ENCODE measurements at places on chromosomes 4 and X.

DNA sequence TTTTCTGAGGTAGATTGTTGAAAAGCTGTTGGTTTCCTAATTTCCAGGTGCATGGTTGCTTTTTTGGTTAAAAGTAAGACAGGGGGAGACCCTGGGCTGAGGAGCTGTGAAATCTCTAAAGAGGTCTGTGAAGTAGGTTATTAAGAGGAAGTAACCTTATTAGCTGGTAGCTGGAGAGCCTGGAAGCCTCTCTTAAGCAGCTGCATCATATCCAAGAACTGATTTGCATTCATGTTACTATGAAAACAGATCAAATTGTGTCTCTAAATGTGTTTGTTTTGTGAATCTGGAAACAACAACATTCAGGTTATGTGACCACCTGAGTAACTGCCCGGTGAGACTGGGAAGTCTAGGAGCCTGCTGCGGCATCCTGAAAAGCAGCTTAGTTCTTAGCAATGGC is 54.1 kb downstream of the ARHGAP10 start:
- DNase-seq, result no peak

GRCh38 chr4:7945709-7946380 is 6.2 kb upstream of the AFAP1 start:
- DNase-seq, result no peak

GRCh38 chr4:148332486-148332885 is 109.7 kb downstream of the NR3C2 start:
- no peak for DNase-seq

GRCh38 chrX:71000139-71000538 is 68.0 kb downstream of the SNX12 start:
- DNase-seq, result no peak

GRCh38 chr4:128582427-128582870 is 227.1 kb upstream of the JADE1 start:
- DNase-seq, result no peak

DNA sequence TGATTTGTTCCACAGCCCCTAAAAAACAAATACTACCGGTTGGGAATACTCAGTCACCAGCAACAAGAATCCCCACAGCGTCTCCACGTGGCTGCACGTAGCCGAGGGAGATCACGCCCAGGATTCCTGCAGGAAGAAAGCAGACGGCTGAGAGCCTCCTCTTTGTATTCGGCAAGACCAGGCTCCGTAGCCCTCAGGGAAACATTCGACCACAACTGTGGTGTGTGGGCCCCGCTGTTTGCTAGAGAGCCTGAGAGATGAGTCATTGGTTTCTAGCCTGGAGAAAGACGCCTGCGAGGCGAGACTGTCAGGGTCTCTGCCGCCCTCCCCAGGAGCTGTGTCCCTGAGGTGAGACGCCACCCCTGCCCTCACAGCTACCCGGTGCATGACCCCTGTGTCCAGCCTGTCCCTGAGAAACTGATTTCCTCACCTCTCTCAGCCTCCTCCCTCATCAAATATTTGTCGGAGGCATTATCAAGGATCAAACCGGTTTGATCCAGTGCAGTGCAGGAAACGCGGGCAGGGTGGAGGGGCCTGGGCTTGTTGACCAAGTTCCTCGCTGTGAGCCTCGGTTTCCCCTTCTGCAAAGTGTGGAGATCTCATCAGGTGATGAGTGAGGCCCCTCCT is 4.7 kb upstream of the S100P start:
- DNase-seq, result peak; percentile 93

DNA sequence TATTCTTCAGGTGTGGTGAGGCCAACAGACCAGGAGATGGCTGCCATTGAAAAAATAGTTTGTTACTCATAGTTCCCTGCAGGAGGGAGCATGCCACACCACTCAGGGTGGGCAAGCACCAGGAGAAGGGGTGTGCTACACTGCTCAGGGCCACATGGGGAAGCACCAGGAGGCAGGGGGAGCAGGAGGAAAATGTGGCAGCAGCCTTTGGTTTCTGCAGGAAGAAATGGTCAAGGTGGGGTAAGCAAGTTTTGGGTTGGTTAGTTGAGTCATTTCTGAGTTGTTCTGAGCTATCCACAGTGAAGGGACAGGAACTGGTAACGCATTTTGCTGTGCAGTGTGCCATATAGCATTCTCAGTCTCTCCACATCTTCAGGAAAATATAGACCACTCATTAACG is 23.8 kb downstream of the FGFBP1 start:
- DNase-seq, result no peak

DNA sequence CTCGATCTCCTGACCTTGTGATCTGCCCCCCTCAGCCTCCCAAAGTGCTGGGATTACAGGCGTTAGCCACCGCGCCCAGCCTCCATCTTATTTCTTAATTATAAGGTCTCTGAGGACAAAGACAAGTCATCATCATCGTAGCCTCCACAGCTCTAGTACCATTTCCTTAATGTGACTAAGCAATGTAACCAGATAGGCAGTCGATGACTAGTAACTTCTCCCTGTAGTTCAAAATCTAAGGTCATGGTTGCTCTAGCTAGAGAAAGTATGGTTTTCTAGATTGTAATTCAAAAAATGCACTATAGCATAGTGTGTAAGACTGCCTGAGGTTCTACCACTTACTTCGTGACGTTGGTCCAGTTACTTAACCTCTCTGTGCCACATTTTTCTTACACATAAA is 6.9 kb downstream of the SLC39A8 start:
- DNase-seq, result no peak

DNA sequence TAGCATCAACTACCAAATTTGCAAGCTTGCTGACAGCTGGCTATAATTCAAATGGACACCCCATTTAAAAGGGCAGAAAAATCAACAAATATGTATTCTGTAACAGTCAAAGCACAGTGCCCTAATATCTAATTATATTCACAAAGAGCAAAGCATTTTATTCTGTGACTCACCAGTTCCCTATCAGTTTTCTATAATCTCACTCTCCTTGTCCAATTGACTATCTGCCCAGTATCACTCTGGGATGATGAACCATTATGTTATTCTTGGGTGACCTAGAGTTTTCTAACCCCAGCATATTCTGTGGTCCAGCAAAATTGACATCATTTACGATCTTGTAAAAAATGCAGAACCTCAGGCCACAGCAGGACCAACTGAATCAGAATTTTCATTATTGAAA is 82.0 kb upstream of the FREM3 start:
- no peak for DNase-seq

GRCh38 chr4:10495651-10496050 is 38.4 kb upstream of the ZNF518B start:
- DNase-seq, result no peak
